GM23338 (cell line): ENCODE measurements at places on chromosomes 7 and 10. TPM values are rescaled to one million over a fixed set of nuclear protein-coding genes. Genes with fewer than 3 reads are reported as not detected.

The FAM237B gene
- polyA plus RNA-seq = 0.13 TPM in 1 of 2 replicates, not detected in the other

The GRID1 gene
- polyA plus RNA-seq = 0.09 and 0.15 TPM in 2 replicates

The PIP gene
- polyA plus RNA-seq = not detected in 2 replicates

The SYT15 gene
- polyA plus RNA-seq = 0.83 and 1.5 TPM in 2 replicates

The SHTN1 gene
- 6.7 and 8.0 TPM in 2 replicates for polyA plus RNA-seq

The PKD2L1 gene
- not detected in 2 replicates for polyA plus RNA-seq

The CALHM3 gene
- polyA plus RNA-seq = 0.19 TPM in 1 of 2 replicates, not detected in the other

The STEAP2 gene
- polyA plus RNA-seq = 10.4 and 13.1 TPM in 2 replicates

The SPAM1 gene
- polyA plus RNA-seq = not detected in 2 replicates

The ZCCHC24 gene
- 2.0 and 2.9 TPM in 2 replicates for polyA plus RNA-seq

The TMEM196 gene
- 0.11 and 0.57 TPM in 2 replicates for polyA plus RNA-seq

The CYP26A1 gene
- polyA plus RNA-seq = 0.87 and 1.2 TPM in 2 replicates

The UMAD1 gene
- polyA plus RNA-seq = 10.3 and 12.4 TPM in 2 replicates

The AZGP1 gene
- 1.3 TPM in 1 of 2 replicates, not detected in the other for polyA plus RNA-seq

The FAM180A gene
- not detected in 2 replicates for polyA plus RNA-seq

The CDK14 gene
- 10.1 and 11.2 TPM in 2 replicates for polyA plus RNA-seq

The OR2A5 gene
- polyA plus RNA-seq = not detected in 2 replicates
